ENCODE measurements at places on chromosomes 12 and 14.

GRCh38 chr14:59061292-59061691, 127.2 kb upstream of the DAAM1 start:
- no peak for DNase-seq

DNA sequence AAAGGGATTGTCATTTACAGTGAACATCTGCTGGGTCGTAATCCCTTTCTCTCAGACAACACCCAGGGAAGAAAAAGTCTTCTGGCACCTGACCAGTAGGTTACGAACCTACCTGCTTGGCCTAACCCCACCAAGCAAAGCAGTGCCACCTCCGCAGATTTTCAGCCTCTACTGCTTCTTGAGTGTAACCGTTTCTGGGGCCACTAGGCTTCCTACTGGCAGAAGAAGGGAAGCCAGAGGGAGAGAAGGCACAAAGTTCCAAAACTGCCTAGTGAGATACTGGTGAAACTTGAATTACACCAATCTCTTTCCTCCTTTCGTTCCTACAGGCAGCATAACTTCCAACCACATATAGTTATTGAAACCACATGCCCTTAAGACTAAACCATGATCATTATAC, 383.6 kb downstream of the BCAT1 start:
- no peak for DNase-seq

GRCh38 chr14:77682158-77682553, 25.7 kb downstream of the ALKBH1 start:
- no peak for DNase-seq

DNA sequence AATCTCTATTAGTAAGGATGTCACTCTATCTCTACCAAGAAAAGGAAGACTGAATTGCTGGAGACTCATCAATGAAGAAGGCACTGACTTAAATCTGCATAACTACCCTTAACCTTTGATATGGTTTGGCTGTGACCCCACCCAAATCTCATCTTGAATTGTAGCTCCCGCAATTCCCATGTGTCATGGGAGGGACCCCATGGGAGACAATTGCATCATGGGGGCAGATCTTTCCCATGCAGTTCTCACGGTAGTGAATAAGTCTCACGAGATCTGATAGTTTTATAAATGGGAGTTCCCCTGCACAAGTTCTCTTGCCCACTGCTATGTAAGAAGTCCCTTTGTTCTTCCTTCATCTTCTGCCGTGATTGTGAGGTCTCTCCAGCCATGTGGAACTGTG, 73.4 kb upstream of the PPM1H start:
- no peak for DNase-seq
